ENCODE measurements at places on chromosomes 2 and 18.

DNA sequence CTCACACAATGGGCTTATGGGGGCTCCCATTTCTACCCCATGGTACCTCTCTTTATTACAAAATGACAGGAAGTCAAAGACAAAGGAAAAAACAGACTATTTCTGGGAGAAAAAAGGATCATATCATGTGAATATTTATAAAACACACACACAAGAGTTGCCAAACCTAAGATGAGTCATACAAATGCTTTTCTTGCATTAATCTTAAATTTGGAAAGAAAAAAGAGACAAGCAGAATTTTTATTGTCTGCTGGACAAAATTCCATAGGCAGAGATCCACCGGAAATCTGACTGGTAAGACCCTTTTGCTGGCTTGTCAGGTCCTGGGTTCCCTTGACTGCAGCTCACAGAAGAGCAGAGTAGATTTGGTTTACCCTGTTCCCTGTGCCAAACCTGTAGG is 1732.3 kb upstream of the PIK3C3 start:
- no peak for DNase-seq

DNA sequence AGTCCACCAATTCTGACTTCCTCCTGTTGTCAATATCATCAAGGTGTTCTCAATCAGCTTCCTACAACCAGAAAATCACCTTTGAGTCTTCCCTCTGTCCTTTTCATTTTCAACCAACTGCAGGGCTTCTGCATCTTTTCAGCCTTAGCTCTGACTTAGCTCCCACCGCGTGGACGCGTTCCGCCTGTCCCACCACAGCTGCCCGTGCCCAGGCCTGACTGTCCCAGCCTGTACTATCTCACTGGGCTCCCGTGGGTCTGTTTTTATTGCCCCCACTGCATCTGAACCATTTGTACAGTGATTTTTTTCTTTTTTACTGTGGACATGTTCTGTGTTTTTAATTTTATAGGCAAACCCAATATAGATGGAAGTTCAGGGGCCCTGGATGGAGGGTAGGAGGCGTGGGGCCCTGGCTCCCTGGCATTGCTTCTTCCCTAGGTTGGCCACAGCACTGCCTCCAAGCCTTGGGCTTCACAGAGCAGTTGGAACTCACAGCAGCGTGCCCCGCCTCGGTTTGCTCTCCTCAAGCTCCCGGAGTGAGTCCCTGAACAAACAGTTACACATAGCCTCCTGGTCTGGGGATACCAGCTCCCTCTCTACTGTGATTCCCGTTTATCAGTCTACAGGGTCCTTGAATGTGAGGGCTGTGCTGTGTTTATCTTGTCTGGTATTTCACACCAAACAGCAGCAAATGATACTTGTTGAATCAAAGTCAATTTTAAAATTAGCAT is 280.6 kb upstream of the PXDN start:
- DNase-seq, result no peak

DNA sequence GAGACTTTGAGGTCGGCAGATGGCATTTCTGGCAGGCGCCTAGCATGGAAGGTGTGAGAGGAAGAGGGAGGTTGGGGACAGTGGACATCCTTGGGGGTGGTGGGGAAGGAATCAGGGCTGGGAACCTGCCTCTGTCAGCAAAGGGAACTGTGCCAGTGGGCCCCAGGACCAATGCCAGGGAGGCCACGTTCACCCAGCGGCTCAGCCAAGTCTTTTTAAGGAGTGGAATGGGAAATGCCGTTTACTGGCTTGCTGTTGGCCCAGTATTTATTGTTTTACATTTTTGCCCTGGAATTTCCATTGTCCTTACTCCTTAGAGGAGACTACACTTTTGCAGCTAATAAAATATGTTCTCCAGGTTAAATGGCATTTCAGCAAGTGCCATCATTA is 135.2 kb downstream of the MCFD2 start:
- DNase-seq, result no peak

DNA sequence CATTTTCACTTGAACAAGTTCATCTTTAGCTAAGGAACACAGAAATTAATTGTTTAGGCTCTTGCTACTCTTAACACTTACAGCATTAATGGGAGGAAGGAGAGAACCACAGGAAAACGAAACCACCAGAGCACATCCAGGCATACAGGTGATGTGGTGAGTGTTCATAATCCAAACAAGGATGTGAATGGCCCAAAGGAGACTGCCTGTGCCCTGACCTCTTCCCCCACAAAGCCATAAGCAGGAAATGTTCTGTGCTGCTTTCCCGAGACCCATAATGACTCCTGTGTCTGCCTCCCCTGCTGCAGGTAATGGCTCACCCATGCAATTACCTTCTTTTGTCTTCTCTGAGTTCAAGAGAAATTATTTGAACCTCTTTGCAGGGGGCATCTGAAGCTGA is 295.9 kb upstream of the LINC00305 start:
- DNase-seq, result no peak

- no peak for DNase-seq
Measured at GRCh38 chr2:148756292-148756975, 111.9 kb downstream of the EPC2 start.

GRCh38 chr2:28401411-28401810 is 8.8 kb downstream of the FOSL2 start:
- DNase-seq, result no peak

DNA sequence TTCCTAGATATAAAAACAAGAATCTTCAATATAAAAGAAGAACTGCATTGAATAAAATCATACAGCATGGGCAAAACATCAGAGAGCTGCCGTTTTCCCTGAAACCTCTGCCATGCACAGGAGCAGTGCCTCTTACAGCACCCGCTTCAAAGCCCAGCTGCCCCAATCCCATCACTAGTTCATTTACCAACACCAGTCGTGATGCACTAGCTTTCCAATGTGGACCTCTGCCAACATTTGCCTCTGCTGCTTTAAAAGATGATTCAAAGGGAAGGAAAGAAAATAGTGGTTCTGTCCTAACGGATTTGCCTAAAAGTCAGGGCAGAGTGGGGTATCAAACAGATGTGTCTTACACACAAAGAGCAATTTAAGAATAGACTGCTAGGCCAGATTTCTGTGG is 43.4 kb upstream of the AP1S3 start:
- no peak for DNase-seq
